MG63 (cell line): ENCODE measurements at places on chromosomes 7 and 10.

DNA sequence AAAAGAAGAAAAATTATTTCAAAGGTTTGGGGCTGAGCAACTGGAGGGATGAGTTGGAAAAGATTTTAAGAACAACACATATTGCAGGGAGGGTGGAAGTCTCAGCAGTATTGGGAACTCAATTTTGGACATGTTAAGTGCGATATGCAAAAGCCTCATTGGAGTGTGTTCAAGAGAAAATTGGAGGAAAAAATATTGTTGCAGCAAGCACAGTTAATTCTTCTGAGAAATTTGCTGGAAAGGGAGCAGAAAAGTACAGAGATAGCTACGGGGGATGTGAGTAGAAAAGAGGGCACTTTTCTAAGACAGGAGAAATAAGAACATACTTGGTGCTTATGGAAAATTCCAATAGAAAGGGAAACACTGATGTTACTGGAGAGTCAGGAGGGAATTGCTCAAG, 59.8 kb upstream of the MAGI2 start:
- no peak for DNase-seq

DNA sequence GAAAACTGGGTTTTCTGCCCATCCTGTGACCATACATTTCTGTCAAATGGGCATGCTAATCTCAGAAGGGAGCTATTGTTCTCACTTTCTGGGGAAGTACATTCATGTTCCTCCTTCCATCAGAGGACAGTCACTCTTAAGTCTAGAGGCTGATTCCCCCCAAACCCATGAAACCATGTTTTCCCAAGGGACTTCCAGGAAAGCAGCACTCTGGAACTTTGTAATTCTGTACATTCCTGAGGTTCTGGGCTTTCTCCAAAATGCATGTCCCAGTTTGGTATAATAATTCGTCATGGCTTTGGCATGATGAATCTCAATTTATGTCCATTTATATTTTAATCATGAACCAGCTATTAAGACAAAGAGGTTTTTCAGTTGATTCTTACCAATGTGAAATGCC, 688.1 kb downstream of the LRMDA start:
- peak; percentile 12 for DNase-seq

DNA sequence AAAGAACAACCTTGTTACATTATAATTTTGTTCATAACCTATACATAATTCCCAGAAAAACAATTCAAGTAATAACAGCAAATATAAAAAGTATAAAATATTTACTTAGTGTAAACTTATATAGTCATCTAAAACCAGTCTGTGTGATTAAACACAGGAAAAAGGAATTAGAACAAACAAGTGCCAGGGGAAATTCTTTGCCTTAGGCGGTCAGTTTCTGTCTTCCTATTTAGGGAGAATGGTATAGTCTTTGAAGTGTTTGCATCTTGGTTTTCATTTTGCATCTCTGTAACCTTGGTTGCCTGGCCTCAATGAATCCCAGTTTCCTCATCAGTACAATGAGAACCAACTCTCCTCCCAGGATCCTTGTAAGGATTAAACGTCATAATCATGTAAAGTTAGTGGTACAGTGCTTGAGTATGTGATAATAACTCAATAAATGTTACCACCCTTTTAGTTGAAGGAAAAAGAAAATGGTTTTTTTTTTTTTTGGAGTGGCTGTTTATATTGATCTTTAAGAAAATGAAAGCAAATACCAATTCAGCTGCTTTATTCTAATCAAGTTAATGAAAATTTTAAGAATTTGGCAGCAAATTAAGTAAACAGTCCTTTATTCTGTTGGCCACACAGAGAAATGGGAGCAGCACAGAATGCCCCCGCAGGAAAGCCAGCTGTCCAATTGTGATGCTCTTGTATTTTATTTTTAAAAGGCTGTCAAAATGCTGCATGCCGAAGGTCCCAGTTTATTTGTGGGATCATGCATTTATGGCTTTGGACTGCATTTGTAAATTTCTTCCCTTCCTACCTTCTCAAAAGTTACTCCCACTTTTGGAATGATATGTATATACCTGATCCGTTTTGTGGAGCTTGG, 61.8 kb downstream of the SHH start:
- DNase-seq: no peak

DNA sequence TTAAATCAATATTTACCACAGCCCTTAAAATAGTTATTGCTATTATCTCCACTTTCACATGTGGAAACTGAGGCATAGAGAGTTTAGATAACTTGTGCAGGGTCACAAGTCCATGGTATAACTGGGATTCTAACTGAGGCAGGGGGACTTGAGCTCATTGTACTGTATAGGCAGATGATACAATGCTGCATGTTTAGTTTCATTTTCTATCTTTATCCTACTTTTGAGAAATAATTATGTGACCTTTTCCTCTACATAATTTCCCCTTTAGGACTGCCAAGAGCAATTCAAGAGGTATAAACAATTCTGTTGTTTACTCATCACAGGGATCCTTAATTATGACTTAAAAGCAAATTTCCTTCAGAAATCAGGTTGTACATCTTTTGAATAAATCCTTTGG, 193.1 kb downstream of the SUGCT start:
- no peak for DNase-seq

- no peak for DNase-seq
These were observed 269.6 kb downstream of the ELFN1 start for GRCh38 chr7:1939434-1940401.

DNA sequence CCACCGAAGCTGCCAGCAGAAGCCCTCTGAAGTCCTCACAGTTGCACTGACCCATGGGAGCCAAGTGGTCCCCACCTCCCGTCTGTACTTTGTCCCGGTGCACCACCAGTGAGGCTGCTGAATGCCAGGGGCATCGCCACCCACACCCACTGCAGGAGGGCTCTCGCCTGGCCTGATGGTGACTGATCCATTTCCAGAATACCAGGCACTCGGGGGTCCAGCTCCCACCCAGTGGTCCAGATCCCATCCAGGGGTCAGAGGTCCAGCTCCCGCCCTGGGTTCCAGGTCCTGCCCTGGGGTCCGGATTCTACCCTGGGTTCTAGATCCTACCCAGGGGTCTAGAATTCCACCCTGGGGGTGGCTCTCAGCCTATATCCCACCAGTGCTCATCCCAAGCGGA, 9.1 kb upstream of the JAKMIP3 start:
- DNase-seq: no peak

GRCh38 chr10:50503661-50504320, 120.0 kb downstream of the SGMS1 start:
- no peak for DNase-seq

- DNase-seq: peak; percentile 36
These were observed 73.8 kb upstream of the BMPER start for GRCh38 chr7:33831389-33832141.

GRCh38 chr7:36021367-36021766, 131.7 kb upstream of the EEPD1 start:
- peak; percentile 14 for DNase-seq

GRCh38 chr7:25375805-25376600, 147.7 kb upstream of the NPVF start:
- DNase-seq: no peak

GRCh38 chr7:88337572-88337971, 30.9 kb upstream of the STEAP4 start:
- DNase-seq: peak; percentile 8

DNA sequence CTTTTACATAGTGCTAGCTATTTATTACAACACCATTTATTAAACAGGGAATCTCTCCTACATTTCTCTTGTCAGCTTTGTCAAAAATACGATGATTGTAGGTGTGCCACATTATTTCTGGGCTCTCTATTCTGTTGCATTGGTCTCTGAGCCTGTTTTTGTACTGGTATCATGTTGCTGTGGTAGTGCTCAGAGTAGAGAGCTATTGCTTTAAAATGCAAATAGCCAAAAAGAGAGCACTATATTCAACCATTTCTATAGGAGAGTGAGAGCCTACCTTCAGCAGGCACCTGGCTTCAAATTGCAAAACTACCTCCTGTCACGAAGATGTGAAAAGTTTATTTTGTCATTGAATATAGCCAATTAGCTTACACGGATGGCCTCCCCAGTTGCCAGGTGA, 8.1 kb downstream of the ZNF92 start:
- no peak for DNase-seq

- no peak for DNase-seq
These were observed 67.2 kb upstream of the FAM204A start for GRCh38 chr10:118409295-118409694.

DNA sequence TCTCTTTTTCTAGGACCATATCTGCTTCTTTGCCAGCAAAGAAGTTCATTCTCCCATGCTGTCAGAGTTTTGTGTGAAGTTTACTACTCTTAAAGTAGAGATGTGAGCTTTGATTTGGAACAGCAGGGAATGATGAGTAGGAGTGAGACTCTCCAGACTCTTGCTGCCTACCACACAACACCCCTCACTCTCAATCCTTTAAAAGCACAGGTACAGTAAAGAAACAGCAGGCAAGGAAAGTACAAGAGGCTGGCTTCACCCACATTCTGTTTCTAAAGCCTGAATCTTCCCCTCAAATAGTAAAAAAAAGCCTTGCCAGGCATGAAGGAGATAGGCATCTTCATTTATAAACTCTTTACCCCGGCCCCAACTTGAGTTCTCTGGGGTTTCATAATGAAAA, 97.3 kb downstream of the ARMH3 start:
- no peak for DNase-seq

DNA sequence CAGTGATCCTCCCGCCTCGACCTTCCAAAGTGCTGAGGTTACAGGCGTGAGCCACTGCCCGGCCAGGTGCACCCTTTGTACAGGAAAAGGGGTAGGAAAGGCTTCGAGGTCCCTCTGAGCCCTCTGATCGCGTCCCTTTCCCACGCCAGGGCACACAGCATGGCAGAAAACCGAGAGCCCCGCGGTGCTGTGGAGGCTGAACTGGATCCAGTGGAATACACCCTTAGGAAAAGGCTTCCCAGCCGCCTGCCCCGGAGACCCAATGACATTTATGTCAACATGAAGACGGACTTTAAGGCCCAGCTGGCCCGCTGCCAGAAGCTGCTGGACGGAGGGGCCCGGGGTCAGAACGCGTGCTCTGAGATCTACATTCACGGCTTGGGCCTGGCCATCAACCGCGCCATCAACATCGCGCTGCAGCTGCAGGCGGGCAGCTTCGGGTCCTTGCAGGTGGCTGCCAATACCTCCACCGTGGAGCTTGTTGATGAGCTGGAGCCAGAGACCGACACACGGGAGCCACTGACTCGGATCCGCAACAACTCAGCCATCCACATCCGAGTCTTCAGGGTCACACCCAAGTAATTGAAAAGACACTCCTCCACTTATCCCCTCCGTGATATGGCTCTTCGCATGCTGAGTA, 871 bp downstream of the POP7 start:
- no peak for DNase-seq

- DNase-seq: no peak
These were observed 153.0 kb upstream of the LANCL2 start for GRCh38 chr7:55212176-55212575.

- peak; percentile 84 for DNase-seq
These were observed 53.5 kb downstream of the NRF1 start for GRCh38 chr7:129665013-129665401.

GRCh38 chr10:46022978-46023702, 7.3 kb downstream of the NCOA4 start:
- DNase-seq: peak; percentile 97

DNA sequence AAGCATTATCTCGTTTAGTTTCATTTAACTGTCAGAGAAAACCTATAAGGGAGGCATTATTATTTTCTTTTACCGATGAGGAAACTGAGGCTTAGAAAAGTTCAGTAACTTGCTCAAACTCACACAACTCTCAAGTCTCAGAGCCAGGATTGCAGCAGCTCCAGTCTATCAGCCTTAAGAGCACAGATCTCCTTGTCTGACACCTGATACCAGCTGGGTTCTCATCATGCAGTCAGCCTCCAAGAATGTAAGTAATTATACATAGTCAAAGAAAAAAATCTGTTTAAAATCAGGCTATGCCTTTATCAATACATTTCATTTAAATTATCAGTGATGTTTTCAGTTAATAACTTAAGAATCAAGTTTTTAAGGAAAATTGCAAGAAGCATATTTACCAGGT, 236.6 kb upstream of the TCF7L2 start:
- DNase-seq: no peak

DNA sequence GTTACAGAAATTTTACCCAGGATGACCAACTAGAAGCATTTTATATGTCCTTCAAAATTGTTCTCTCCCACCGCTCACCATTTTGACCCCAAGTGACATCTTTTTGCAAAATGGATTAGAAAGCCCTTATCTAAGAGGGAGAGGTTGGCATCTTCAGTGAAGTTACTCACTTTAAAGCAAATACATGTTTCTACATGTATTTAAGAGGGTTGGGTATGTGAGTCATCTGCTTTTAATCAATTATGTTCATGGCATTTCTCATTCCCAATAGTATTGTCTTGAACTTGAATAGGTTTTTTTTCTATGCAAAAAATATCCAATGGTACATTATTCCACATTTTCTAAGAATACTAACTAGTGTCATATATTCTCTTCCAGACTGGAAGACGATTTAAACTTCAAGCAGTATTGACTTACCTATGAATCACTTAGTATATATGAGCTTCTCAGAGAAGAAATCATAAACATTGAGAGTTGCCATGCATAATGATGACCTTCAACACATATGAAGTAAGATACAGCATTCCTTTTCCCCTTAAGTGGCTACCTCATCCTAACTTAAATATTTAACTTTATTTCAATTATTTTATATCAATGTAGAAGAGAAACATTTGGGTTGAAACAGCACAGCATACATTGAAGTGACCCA, 132.8 kb downstream of the POLR1F start:
- DNase-seq: no peak

GRCh38 chr7:65390588-65390987, 16.9 kb downstream of the ZNF92 start:
- no peak for DNase-seq

- no peak for DNase-seq
These were observed 180.2 kb upstream of the TPK1 start for GRCh38 chr7:145016068-145016467.

DNA sequence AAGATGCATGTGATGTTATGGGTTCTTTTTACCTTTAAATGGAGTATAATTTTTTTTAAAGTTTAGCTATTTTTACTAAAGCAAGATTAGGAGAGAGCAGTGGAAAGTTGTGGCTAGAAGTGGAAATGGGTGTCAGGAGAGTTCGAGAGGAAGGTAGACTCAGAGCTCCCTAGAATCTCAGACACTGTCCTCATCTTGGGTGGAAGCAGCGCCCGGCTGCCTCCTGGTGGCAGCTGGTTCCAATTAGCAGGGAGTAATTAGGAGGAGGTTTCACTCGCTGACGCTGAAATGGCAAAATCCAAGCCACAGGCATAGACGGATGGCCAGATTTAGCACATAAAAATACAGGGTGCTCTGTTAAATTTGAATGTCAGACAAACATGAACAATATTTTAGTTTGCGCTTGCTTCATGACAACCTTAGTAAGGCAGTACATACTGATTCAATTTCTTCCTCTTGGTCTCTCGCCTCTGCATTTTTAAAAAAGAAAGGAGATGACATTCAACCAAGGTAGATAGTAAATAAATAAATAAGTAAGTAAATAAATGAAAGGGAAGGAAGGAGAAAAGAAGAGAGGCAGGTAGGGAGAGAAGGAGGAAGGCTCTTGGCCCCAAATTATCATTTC, 58.5 kb downstream of the LGI1 start:
- peak; percentile 61 for DNase-seq

GRCh38 chr10:119225083-119225658, 17.8 kb downstream of the GRK5 start:
- DNase-seq: no peak
